ENCODE measurements at places on chromosomes 3 and 15.

DNA sequence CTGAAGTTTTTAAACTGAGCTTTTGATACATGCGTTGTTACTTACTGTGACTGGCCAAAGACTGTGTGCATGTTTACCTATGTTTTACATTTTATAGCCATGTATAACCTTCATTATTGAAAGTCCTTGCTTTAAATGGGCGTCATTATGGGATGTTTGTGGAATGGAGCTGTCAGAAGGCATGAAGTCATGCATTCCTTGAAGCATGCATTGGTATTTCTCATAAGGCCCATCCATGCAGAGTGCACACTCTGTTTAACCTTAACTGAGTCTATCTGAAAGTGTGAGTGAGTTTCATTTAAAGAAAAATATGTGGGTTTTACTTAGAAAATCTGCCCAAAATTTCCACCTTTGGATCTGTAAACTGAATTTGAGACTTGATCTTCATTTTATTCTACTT, 51.1 kb downstream of the PSMD6 start:
- peak; percentile 74 for DNase-seq

DNA sequence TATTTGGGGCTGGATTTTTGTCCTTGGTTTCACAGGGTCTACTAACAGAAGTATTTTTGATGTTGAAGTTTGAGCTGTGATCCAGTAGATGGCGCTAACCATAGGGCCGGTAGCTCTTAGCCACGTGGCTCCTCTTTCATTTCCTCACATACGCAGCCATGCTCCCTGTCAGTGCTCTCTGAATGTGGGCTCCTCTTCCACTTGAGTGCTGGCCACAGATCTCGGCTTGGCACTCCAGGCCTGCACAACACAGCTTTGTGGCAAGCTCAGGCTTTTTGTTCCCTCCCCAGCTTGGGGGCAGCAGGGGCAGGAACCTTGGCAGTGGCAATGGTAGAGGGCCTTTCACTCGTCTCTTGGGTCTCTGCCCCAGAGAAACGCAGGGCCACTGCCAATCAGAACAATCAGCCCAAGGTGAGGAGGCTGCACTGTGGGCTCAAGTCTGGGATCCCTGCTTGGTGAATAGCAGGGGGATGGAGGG, 18.6 kb upstream of the DNAAF4 start:
- no peak for DNase-seq

- DNase-seq, result peak; percentile 29
Observed at GRCh38 chr3:178665747-178666146, 129.5 kb downstream of the KCNMB2 start.

GRCh38 chr3:27861046-27862036, 139.2 kb upstream of the EOMES start:
- no peak for DNase-seq

- DNase-seq, result no peak
Observed at GRCh38 chr3:157865352-157866000, 240.7 kb downstream of the SHOX2 start.

DNA sequence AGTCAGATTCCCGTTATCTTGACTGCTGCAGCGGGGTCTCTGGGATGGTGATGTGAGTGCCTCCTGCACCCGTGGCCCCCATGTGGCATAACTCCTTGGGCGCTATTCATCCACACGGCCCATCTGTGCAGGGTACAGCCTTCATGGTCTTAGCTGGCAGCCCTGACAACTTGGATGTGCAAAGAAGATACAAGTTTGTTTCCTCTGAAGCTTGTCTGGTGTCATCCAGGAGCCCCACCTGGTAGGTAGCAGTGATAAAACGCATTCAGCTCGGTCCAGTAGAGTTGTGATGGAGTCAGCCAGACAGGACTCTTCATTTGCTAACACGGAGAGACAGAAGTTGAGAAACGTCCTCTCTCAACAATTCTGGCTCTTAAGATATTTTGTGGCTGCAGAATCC, 53.3 kb downstream of the CORO2B start:
- DNase-seq, result no peak

DNA sequence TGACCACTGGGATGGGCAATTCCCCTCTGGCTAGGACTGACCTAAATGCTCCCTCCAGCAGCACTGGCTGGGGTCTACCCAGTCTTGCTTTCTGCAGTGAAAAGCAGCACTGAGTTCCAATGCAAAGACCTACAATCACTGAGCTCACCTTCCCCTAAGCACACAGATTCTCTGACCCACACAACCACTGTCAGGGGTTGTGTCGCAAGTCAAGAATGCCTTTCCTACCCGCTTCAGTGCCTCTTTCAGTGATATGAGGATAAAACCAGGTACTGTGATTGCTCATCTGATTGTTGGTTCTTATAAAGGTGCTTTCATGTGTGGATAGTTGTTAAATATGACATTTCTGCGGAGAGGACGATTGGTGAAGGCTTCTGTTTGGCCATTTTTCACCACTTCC, 345.6 kb downstream of the GAP43 start:
- no peak for DNase-seq

- peak; percentile 66 for DNase-seq
Observed at GRCh38 chr15:51883271-51883837, 53.9 kb downstream of the TMOD3 start.

GRCh38 chr3:187920913-187921312, 175.6 kb upstream of the BCL6 start:
- peak; percentile 18 for DNase-seq

DNA sequence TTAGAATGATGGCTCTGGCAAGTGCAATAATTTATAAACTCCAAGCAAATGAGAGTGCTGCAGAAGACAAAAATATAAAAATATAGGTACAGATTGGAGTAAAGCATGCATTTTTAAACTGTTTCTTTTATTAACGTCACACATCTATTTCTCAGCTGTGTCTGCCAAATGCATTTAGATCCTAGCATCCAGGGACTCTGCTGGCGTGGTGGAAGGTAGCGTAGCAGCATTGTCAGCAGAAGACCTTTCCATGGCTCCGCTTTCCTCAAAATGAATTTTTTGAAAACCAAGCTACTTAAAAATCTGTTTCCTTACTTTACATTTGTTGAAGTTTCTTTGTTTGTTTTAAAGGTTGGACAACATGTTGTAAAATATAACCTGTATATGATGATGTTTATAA, 16.3 kb upstream of the ATP10A start:
- no peak for DNase-seq

GRCh38 chr15:90838139-90838538, 30.2 kb upstream of the FURIN start:
- no peak for DNase-seq

- no peak for DNase-seq
Observed at GRCh38 chr3:112357930-112358780, 25.2 kb downstream of the CD200 start.

- no peak for DNase-seq
Observed at GRCh38 chr3:11187681-11188080, 33.4 kb downstream of the HRH1 start.

DNA sequence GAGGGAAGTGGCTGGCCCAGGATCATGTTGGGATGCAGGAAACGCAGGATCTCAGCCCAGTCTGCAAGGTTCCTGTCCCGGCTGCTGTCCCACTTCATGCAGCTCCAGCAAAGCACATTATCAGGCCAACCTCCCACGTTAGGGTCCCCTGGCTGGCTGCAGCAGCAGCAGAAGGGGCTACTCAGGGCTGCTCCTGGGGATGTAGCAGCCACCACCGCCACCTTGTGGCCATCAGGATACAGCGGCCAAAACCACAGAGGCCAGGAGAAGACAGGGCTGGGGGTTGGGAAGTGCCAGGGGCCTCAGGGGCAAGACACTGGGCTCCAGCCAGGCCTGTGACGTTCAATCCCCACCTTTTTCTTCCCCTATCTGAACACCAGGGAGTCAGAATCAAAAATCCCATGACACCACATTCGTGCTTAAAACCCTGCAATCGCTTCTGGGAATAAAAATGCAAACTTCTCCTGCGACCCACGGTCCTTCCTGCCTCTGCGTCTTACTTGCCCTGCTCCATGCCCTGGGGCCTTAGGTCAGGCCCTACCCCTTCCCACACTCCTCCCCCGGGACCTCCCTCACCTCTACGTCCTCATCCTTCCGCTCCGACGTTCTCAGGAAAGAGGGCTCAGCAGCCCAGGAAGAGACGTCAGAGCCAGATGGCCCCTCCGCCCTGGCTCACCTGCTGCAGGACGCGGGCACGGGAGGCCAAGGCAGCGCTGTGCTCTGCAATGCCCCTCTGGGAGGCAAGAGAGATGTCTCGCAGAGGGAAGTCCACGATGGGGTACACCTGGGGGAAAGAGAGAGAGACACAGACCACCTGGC, 21.5 kb downstream of the SSUH2 start:
- DNase-seq, result peak; percentile 86

- peak; percentile 84 for DNase-seq
Observed at GRCh38 chr3:178097576-178097975, 438.7 kb upstream of the KCNMB2 start.

- no peak for DNase-seq
Observed at GRCh38 chr15:74995779-74996765, 709 bp downstream of the SCAMP5 start.

GRCh38 chr3:20225769-20226168, 39.8 kb upstream of the SGO1 start:
- DNase-seq, result peak; percentile 60

DNA sequence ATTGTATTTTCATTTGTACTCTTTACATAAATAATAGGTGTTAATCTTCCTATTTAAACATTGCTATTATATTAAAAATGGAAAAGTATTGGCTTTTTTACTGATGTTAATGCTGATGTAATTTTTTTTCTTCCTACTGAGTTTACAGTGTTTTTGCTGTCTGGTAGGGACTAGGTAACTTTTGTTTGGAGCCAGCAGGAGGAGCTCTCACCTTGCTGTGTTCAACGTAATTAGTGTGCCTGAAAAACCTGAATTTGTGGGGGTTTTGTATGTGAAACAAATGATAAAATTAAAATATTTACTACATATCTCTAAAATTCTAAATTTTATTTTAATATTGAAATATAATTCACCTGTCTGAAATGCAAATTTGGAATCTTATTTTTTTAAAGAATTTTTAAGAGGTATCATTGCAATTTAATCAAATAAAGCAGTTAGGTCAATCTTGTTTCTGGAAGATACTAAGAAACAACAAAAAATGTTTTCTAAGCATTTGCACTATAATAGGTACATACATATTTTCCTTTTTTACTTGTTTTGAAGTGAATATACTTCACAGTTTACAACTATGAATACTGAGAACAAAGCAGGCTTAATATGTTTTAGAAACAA, 48.8 kb downstream of the EPHA6 start:
- peak; percentile 63 for DNase-seq

DNA sequence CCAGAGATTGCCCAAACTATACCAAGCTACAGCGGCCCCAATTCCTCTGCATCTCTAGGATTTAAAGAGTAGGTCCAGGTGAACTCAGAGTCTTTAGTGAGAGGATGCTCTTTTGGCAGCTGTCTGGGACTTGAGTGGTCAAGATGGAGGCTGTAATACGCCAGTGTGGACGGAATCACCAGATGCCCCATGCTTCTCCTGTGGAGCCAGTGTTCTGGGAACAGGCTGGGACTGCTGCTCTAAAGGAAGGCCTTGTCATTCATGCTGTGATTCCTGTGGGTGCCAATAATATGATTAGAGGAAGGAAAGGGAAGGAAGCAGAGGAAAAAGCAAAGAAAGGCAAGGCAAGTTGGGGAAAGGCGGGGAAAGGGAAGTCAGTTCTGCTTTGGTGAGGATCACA, 17.4 kb upstream of the NOX5 start:
- DNase-seq, result no peak

DNA sequence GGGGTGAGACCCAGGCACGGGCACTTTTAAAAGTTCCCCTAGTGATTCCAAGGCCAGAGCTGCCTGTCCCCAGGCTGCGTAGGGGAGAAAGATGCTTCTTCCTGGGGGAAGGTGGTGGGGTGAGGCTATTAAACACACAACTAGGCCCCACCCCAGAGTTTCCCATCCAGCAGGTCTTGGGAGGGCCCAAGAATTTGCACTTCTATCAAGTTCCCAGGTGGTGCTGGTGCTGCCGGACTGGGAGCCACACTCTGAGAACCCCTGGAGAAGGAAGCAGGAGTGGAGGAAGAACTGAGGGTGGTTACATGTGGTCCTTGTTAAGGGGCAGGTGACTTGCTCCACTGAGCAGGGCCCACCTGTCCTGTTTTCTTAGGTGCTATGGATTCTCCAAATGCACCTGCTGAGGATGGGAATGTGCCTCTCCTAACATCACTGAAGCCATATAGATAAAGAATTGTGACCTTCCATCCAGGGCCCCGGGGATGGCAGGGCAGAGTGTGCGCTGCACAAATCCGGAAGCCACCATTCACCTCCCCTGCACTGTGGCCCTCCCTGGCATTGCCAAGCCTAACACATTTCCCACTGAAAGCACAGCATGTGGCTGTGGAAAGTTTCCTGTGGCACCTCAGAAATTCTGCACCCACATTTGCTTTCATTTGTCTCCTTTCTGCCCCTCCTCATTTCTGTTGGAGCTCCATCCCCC, 111.5 kb upstream of the MEF2A start:
- no peak for DNase-seq

DNA sequence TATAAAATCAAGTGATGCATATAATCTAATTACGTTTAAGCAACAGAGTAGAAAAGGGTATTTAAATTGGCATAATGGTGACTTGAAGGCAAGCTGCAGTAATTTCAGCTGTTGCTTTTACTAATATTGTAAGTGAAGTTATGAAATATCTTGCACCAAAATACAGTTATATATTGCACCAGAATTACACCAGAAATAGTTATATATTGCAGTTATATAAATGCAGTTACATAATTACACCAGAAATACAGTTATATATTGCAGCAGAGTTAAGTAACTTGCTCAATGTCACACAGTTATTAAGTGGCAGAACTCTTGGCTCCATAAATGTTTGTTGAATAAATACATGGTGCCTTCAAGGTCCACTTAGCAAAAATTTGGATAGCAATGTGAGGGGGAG, 51.4 kb downstream of the PCOLCE2 start:
- no peak for DNase-seq

DNA sequence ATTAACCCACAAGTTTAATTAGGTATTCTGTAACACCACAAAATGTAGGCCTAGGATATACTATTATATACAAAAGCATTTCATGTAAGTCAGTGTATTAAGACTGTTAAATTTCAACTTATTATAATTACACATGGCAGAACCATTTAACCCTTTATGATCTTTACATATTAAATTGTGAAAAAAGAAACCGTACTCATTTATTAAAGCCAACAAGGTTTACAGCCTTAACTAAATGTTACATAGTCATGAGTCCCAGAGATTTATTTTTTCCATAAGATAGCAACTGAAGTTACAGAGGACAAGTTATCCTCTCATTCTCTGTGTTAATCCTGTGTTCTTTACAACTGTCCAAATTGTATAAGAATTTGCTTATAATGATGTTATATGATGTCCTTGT, 615.8 kb upstream of the AGTR1 start:
- no peak for DNase-seq

- DNase-seq, result no peak
Observed at GRCh38 chr15:40111888-40112287, 3.2 kb upstream of the BMF start.

- no peak for DNase-seq
Observed at GRCh38 chr3:127814325-127814781, 8.0 kb downstream of the MGLL start.

- DNase-seq, result no peak
Observed at GRCh38 chr15:25250011-25250596, 188.7 kb downstream of the UBE3A start.

DNA sequence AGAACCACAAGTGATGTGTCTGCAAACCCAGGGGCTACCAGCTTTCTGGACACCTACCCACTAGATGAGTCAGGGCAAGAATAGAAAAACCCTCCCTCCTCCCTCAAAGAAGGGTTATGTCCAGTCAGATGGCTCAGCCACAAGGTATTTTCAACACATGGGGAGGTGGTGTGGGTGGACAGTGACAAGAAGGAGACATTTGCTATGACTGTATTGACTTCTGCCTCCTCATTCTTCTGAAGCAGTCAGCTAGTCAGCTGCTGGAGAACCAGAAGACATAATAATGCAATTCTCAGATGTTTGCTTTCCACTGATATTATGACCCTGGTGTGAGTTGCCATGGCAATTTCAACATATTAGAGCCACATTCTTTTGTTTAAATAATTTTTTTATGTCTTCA, 66.7 kb upstream of the GOLGA8B start:
- DNase-seq, result no peak

Measured in umbilical cord (tissue), 2 donors.